Fibroblast of villous mesenchyme (primary cell): ENCODE measurements at places on chromosomes 13 and 19. TPM values are rescaled to one million over a fixed set of nuclear protein-coding genes. Genes with fewer than 3 reads are reported as not detected.

DCT gene
- not detected in 2 replicates for total RNA-seq

NLRP4 gene
- not detected in 2 replicates for total RNA-seq

VSIG10L gene
- 0.43 and 0.64 TPM in 2 replicates for total RNA-seq

GRK1 gene
- not detected in 2 replicates for total RNA-seq

TMEM145 gene
- not detected in 2 replicates for total RNA-seq

MAMSTR gene
- total RNA-seq = 1.7 and 2.3 TPM in 2 replicates

GGACT gene
- 5.2 and 8.2 TPM in 2 replicates for total RNA-seq

PSG1 gene
- total RNA-seq = 3.9 and 11.2 TPM in 2 replicates

SGCG gene
- 0.32 TPM in 1 of 2 replicates, not detected in the other for total RNA-seq

CPB2 gene
- total RNA-seq = not detected in 2 replicates

RNF113B gene
- not detected in 2 replicates for total RNA-seq

IL12RB1 gene
- total RNA-seq = 0.64 and 1.3 TPM in 2 replicates

ZNF610 gene
- 0.97 and 2.2 TPM in 2 replicates for total RNA-seq

PROZ gene
- under 0.01 TPM in 1 of 2 replicates, not detected in the other for total RNA-seq

LILRA2 gene
- not detected in 2 replicates for total RNA-seq

IGLON5 gene
- total RNA-seq = not detected in 2 replicates

PHLDB3 gene
- total RNA-seq = 8.7 and 13.4 TPM in 2 replicates

ATP5F1D gene
- total RNA-seq = 12.1 and 15.1 TPM in 2 replicates

CA11 gene
- 1.3 TPM in 2 replicates for total RNA-seq

TJP3 gene
- total RNA-seq = not detected in 2 replicates

LGALS4 gene
- 0.43 TPM in 1 of 2 replicates, not detected in the other for total RNA-seq

RFPL4AL1 gene
- not detected in 2 replicates for total RNA-seq
